ENCODE measurements at places on chromosomes 5 and 9.

DNA sequence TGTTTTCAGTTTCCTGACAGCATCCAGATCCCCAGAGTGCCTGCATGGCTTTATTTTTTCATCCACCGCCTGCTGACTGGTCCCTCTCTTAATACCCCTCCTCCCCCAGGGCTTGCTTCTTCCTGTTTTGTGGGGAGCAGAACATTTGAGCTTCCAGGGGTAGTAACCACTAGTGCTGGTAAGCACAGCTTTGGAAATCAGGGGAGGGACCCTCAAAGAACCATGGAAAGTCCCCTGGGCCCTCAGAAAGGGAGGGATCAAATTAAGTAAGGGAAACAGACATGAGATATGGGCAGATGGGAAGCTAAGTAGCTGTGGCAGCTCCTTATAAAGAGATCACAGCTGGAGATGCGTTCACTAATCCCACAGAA is 26.8 kb downstream of the GRIA1 start:
- DNase-seq: no peak

- DNase-seq: no peak
Observed at GRCh38 chr5:73282383-73282782, 109.4 kb downstream of the TMEM174 start.

DNA sequence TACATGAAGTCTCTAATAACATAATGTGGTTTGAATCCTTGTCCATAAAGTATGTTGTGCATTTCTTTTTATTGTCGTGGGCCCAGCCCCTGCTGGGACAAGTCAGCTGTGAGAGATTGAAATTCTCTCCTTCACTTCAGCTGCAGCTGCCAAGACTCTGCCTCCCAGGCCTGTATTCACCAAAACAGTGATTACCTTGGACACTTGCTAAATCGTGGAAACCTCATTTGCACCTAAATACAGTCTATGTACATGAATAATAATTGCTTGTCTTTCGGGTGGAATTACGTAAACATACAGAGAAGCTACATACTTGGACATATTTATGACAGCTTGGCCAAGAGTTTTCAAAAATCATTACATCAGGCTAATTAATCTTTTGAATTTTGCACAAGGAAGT is 898.5 kb upstream of the SEMA6A start:
- DNase-seq: no peak

DNA sequence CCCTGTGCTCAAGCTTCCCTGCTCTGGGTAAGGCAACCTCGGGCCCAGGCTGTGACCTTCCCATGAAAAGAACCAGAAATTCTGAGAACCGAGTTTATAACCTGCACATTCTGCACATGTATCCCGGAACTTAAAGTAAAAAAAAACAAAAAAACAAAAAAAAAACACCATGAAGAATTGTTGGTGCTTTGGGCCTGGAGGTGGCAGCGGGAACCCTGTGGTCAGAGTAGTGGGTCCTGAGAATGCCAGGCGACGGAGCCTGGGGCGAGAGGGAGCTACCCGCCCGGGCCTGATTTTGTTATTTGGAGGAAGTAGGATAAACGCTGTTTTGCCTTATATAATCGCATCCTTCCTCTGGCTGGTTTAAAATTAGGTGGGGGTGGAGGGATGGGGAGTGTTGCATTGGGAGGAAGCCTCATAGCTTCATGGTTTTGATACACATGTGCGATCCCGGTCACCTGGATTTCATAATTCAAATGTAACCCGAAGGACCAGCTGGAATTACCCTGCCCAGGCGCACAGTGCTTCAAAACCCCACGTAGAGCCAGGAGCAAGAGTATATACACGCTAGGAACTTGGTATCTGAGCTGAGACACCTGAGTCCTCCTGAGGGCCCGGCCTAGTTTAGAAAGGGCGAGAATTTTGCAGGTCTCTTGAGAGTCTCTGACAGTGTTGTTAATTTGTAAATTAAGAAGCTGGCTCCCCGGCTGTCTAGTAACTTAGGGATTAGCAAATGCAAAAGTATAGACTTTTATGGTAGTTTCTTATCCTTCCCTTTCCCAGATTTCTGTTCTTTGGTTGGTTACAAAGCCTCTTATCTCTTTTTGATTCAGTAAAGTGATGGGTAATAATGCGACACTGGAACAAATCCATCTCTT is 2.8 kb downstream of the MSX2 start:
- DNase-seq: no peak

DNA sequence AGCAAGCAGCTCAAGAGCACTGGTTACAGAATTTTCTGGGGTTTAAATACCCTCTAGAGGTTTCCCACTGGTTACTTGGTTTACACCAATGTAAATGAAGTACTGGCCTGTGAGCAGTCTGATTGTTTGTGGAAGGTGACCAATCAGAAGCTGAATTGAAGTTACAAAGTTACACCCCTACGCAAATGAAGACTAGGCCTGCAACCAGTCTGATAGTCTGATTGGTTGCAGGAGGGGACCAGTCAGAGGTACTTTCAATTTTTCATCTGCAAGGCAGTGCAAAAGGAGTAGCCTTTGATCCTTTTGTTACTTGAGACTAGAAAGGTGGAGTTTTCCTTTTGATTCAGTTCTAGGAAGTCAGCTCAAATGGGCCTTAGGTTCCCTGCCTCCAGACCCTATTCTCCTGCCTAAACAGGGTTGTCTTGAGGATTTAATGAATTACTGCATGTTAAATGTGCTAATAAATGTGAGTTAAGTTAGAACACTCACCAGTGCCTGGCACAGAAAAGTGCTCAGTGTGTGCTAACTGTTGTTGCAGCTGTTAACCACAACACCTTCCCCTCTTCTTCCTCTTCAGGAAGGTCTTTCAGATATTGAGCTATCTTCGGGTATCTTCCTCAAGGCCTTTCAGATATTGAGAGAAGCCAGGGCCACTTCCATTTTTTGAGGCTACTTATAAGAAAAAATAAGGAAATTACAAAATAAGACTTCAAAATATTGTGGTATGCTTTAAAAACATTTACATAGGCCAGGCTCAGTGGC is 32.1 kb upstream of the CLINT1 start:
- DNase-seq: no peak

DNA sequence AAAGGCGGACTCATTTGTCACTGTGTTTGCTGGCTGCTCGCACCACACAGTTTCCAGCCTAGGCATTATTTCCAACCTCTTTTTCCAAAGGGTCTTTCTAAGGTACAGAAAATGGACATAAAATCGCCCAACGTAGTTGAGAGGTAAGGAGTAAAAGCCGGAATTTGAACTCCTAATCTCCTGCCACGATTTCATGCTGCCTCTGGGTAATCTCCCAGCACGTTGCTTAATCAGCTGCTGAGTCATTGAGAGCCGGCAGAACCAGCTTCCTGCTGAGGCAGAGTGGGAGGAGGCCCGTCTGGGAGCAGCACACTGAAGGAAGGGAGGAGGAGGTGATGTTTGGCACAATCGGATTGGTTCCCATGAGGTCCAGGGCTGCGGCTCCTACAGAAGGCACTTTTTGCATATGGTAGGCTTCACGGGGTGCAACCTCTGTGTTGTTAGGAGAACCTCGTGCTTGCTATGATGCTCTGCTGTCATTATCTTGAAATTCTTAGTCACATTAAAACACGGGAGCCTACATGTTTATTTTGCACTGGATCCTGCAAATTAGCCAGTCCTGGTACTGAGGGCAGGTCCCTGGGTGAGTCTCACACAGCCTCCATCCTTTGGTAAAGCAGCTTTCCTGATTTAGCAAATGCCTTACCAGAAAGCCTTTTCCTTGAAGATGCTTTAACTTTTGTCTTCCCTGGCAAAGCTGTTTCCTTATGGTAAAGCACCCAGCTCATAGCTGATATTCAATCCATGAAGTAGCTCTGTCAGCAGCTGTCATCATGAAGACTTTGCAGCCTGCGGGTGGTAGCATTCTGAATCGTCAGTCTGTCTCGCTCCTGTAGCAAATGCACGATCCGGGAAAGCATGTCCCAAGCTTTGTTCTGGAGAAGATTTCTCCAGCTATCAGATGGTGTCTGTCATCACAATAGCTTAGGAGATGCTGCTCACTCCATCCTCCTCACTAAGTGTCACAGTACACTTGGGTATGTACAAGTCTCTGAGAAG is 191.6 kb upstream of the MSX2 start:
- DNase-seq: no peak

DNA sequence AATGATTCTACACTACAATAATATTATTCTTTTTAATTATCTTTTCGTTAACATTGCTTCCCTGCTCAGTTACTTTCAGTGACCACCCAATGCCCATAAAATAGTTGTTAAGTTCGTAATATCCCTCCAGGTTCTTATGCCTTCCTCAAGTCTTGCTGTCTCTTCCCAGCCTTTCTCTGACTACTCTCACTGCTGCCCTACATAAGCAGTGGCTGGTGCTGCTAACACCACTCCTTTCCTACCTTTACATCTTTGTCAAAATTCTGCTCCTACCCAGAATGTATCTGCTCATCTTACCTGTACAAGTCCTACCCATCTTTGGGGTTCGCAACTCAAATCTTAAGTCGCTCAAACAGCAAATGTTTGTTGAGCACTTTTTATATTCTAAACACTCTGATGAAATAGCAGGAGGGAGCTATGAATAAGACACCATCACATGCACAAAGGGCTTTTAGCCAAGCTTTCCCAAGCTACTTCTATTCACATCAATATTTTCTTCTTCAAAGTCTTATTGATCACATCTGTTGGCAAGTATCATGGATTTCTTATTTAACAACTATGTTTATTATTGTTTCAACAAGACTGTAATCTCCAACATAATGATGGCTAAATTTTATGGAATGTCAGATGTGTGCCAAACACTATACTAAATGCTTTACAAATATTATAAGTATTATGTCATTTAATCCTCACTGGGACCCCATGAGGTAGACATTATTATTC is 29.5 kb downstream of the SLC25A46 start:
- no peak for DNase-seq

DNA sequence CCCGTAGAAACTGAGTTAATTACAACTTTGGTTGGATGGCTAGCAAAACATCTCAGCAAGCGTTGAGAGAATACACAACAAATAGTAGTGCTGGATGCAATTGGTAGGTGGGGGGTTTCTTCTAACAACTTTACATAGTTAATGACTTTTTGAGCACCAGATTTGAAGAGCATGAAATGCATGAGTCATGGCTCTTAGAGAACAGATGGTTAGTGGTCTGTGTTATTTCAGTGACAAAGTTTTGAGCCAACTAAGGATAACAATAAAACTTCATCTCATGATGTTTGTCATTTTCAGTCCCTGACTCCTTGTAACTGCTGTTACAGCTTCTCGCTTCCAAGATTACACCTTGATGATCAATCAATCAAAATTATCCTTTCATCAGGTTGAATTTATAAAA is 399.0 kb upstream of the BRINP1 start:
- DNase-seq: no peak

DNA sequence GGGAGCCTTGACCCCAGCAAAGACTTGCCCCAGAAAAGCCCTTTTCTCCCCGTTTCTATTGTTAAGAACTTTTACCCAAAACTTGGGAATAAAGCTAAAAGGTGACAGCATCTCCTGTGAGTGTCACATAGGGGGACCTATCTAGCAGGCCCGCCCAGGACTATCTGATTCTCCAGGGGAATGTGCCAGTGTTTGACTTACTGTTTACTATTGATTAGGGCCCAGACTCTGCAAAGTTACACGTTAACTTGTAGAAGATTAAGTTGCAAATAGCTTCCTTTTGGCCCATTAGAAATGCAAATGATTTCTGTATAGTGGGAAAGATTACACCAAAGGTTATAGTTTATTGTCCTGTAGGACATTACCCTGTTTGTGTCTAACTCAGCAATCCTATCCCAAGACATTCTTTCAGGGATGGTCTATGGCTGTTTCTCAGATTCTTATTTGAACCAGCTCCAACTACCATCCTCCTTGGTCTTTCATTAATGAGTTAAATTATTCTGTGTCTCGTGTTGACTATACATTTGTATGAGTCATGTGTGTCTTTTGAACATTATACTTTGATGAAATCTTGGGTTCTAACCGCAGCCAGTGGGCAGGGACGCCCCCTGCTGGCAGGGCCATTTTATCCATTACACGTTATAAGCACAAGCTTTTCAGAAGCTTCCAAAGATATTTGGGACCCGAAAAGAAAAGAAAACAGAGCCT is 60.7 kb downstream of the HRH2 start:
- DNase-seq: peak; percentile 49

DNA sequence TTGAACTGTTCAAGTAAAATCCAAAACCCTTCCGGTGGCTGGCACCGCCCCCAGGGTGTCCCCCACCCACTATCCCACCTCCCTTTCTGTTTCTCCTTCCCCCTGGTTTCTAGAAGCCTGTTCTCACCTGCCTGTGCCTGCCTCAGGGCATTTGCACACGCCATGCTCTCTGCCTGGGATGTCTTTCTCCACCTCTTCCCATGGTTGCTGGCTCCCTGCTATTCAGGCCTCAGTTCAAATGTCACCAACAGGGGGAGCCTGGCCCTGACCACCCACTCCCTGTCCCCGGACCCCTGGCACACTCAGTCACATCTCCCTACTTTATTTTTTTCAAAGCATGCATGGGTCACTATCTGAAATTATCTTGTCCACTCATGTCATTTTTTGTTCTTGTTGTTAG is 39.9 kb upstream of the EEIG1 start:
- DNase-seq: no peak
